ENCODE measurements at places on chromosomes 1 and 21.

DNA sequence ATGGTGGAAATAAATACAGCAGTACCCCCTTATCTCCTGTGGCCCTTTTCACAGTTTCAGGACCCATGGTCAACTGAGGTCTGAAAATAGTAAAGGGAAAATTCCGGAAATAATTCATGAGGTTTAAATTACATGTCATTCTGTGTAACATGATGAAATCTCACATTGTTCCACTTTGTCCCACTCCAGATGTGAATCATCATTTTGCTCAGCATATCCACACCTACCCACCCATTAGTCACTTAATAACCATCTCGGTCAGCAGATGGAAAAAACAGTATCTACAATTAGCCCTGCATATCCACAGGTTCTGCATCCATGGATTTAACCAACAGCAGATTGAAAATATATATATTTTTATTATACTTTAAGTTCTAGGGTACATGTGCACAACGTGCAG lies 86.9 kb upstream of the GORAB start:
- no peak for DNase-seq

GRCh38 chr1:118254001-118254400 lies 69.0 kb upstream of the SPAG17 start:
- no peak for DNase-seq

GRCh38 chr1:42682739-42683531 lies 717 bp downstream of the YBX1 start:
- DNase-seq, result peak; percentile 76

GRCh38 chr21:29657240-29657989 lies 282.4 kb downstream of the GRIK1 start:
- DNase-seq, result no peak

DNA sequence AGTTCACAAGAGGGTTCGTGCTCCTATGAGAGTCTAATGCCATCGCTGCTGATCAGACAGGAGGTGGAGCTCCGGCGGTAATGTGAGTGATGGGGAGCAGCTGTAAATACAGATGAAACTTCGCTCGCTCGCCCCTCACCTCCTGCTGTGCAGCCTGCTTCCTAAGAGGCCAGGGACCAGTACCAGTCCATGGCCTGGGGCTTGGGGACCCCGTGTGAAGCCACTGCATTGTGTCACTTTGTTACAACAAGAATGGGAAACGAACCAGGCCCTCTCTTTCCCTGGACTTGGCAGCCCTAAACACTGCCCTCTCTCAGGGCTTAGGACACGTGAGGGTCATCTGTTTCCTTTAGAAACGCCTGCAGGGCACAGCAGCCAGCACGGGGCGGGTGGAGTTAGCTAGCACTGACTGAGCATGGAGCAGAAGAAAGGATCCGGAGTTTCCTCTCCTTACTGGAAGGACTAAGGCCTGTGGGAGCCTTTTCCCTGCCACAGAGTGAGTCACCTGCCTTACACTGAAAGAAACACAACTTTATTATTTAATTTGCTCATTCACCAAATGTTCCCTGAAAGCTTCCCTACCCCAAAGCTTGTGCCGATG lies 185.2 kb upstream of the TMEM51 start:
- DNase-seq, result peak; percentile 68

DNA sequence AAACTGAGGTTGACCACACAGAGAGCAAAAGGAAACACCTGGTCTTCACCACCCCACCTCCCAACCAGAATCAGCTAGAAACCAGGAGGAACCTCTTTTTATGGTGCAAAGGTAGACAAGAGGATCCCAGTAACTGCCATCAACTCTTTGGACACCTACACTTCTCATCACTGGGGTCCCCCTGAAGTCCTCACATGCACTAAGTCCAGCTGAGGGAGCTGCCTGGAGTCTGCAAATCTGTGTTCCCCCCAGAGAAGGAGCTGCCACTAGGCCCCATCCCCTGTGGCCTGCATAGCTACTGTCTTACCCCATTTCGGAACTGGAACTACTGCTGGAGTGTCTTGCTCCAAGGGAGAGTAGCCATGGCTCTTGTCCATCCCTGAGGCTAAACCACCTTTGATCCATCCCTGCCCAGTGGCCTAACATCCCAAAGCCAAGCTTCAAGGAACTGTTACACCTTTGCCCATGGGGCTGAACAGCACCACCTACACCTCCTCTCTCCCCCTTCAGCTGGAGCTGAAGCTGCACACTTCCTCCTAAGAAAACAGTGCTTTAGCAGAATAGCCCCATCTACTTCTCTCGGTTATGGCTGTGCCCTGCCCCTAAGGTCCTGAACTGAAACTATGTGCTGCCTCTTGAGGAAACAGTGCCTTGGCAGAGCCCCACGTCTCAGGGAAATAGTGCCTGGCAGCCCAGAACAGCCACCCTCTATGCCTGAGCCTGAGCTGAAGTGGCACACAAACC lies 85.4 kb upstream of the CD53 start:
- no peak for DNase-seq

DNA sequence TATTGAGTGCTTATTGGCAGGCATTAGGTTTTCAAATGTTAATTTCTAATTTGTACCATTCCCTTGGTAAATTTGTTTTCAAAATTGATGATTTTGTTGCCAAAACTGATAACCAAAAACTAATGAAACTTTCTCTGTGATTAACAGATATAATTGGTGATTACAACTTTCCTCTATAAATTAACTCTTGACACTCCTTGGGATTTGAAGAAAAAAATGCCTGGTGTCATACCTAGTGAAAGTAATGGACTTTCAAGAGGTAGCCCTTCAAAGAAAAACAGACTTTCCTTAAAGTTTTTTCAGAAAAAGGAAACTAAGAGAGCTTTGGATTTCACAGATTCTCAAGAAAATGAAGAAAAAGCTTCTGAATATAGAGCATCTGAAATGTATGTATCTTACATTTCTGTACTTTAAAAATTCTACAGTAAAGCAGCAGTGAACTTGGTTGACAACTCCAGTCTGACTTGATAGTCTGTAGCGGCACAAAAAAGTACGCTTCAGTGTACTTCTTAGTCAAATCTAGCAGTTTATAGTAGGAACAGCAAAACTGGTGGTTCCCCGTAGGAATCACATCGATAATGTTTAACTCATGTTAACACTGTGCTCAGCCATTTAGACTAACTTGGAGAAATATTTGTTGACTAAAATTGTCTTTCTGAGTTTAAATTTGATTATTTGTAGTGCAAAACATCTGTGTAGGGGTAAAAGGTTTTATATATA lies 3.0 kb downstream of the USP1 start:
- no peak for DNase-seq

GRCh38 chr1:199590708-199591107 lies 436.8 kb upstream of the NR5A2 start:
- DNase-seq, result no peak

- no peak for DNase-seq
Measured at GRCh38 chr1:40392221-40392620, 18.7 kb downstream of the SMAP2 start.

DNA sequence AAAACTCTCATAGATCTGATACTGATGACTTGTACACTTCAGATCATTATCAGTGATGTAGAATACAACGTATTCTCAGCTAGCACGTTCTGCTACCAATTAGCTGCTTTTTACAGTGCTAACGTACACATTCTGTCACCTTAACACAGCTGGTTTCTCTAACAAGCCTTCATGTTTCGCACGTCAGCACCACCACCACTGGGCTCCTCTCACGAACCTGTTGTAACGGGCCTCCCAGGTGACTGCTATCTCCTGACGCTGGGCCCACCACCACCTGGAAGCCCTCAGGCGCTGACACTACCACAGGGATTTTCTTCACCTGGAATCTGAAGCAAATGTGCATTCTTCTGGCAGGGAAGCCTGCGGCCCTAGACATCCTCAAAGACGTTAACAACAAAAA lies 19.8 kb downstream of the TOMM20 start:
- no peak for DNase-seq

DNA sequence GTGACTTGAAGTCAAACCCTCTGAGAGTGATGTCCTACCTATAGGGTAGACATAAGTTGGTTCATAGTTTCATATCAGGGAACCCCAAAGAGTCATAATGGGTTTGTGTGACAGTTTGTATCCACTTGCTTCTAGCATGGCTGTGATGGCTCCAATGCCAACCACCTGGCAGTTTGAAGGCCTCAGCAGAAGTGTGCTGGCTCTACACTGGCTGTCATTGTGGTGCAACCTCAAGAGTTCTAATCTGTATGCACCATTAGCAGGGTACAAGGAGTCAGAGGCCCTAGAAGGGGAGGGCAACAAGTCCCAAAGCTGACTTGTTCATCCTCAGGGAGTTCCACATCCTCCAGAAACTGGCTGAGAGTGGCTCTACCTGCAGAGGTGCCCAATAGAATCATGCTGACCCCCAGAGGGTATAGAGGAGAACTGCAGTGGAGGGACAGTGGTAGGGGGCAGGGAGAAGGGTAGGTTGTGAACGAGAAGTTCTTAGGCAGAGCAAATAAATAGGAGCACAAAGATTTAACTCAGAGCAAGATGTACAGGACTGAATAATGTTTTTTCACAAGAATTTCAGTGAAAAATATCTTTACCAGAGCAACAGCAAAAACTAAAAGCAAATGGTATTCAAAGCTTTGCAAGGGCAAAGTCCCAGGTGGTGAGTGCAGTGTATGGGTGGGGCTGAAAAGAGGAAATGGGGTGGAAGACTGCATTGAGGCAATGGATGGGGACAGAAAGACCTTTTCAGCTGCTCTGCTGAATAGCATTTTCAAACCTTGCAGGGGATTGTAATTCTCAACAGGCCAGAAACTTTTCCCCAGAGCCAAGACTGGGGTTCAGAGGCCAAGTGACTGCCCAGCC lies 3.2 kb downstream of the FCRL2 start:
- DNase-seq, result no peak

GRCh38 chr1:199411506-199411905 lies 616.0 kb upstream of the NR5A2 start:
- DNase-seq, result no peak

- peak; percentile 51 for DNase-seq
Measured at GRCh38 chr21:35697321-35697808, 363.0 kb downstream of the SETD4 start.

DNA sequence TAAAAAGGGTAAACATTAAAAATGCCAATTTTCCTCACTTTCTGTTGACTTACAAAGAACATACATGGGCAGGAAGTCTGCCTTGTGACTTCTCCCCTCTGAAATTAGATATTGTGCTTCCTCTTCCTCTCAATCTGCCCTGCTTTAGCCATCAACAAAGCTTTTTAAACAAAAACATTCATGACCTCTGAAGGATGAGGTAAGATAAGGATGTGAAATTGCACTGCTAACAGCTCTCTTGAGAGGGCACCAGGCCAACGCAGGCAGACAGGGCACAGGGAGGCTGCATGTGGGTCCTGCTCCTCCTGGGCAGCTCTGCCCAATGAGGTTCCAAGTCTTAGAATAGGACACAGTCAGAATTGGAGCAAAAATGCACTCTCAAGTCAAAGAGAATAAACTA lies 62.1 kb downstream of the DEGS1 start:
- DNase-seq, result peak; percentile 40

DNA sequence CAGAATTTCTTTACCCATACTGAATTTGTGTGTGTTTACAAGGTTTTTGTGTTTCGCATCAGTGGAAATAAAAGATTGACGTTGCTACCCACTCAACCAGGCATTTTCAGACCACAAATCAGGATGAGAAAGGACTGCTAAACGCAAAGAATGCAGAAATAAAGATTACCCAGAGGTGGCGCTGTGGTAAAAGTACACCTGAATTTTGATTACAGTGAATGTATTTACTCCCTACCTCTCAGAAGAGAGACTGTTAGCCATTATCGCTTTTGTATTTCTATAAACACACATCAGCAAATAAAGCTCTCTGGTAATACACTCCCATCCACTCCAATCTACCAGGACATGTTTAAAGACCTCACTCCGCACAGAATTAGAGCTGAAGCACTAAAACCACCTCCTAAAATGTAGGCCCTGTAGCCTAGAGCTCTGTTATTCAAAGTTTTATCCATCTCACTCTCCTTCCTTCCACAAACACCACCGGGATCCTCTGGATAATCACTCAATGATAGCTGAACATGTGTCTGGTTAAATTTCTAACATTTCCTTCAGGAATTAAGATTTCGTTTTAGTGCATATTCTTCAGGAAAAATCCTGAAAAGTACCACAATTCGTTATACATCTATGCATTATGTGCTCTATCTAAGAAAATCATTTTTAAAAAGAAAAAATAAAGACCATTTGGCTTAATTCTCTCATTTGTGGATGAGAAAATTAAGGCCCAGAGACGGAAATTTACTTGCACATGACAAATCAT lies 2.5 kb upstream of the LMO4 start:
- DNase-seq, result no peak

DNA sequence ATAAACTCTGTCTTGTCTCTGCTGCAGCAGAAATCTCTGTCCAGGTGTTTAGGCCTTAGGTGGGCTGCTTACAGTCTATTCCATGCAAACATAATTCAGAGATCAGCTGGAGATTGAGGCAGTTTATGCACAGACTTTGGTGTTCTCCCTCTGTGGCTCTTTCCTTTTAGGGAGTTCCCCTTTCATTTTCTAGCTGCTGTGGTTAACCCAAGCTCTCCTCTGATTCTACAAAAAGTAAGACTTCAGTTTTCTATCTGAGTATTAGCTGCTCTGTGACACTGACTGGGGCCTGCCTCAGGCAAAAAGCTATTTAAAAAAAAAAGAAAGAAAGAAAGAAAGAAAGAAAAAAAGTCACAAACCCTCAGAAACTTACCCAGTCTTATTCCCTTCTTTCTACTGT lies 211.1 kb downstream of the CAMTA1 start:
- DNase-seq, result no peak

- no peak for DNase-seq
Measured at GRCh38 chr1:32470991-32471694, 6.3 kb downstream of the ZBTB8B start.

DNA sequence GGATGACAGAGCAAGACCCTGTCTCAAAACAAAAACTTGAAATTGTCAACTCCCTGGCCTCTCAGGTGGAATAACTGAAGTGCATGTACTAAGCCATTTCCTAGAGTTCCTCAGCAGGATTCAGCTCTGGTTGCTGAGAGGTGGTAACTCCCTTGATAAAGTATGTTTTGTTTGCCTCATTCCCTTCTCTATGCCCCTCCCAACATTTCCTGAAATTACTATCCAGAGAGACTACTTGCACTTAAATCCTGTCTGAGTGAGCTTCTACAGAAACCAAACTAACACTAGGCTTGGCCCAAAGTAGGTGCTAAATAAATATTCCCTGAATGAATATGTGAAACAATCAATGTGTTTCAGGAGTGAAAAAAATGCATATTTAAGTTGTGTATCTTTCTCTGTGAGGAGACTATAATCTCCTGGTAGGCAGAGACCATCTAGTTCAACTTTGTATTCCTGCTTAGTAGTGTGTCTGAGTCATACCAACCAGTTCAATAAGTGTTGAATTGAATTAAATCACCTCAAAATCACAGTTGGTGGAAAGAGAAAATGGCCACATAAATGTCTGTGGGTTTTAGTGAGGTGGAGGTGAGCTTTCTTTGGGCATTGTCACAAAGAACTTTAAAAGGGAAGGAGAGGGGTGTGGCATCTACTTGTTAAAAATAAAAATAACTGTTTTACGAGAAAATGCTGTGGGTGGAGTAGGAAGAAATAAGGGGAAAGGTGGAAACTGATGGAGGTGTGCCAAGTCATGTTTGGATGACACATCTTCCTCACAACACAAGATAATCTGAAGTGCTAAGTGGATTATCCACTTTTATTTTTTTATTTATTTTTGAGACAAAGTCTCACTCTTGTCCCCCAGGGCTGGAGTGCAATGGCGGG lies 12.6 kb downstream of the RIMKLA start:
- DNase-seq, result no peak

GRCh38 chr1:168509875-168510791 lies 33.7 kb downstream of the XCL2 start:
- DNase-seq, result no peak

GRCh38 chr1:2049718-2050431 lies at the start of gene PRKCZ:
Gene PRKCZ (plus strand): TSS chr1:2050411. CDS start chr1:2050631, 220 bp downstream.
- peak; percentile 74 for DNase-seq
